CD4-positive, alpha-beta T cell treated with Interleukin-10 for 1 hour (primary cell): ENCODE measurements at places on chromosomes 16 and 17.
A peak's percentile ranks its signal among the peaks of the same experiment; 100 is the strongest.

- no peak for DNase-seq
These were observed 6.2 kb upstream of the CD300LG start for GRCh38 chr17:43840814-43841213.

GRCh38 chr17:61757168-61757567 lies 106.2 kb downstream of the BRIP1 start:
- no peak for DNase-seq

DNA sequence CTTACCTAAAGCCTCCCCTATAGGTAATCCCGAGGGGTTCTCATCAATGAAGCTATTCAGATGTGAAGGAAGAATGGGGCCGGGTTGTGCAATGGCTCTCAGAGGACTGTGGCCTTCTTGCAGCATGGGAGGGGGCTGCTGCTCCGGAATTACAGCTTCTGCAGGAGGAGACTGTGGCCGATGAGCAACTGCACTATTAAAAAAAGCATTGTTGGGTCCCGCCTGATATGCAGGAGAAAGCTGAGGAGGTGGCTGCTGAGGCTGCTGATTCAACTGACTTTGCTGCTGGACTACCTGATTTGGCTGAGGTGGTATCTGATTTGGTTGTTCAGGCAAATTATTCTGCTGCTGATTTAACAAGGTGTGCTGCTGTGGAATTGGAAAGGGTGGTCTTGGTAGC lies 64.8 kb downstream of the CACNG1 start:
- no peak for DNase-seq

DNA sequence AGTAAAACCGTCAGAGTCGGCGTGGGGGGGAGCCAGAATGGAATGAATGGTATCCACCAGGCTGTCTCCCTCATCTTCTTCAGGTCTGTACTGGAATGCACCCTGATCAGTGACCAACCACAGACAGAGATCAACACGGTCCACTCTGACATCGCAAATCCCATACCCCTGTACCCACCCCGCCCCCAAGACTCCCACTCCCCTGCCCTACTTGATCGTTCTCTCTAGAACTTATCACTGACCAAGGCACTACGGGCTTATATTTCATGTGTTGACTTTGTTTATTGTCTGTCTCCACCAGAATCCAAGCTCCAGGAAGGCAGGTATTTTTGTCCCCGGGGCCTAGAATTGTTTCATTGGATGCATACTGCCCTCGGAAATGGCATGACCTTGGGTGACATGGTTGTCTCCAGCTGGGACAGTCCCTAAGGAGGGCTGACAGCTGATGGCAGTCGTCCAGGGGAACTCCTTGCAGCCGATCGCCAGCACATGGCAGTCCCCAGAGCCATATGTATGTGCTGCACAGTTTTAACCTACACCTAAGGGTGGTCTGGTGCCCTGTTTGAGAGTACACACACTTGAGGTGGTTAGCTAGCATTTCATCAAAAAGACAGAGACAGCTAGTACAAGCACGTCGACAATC lies 526 bp upstream of the MFSD6L start:
- DNase-seq: no peak

- peak; percentile 35 for DNase-seq
These were observed 1.1 kb upstream of the NDUFAB1 start for GRCh38 chr16:23597003-23597756.

- DNase-seq: no peak
These were observed 186.0 kb upstream of the FOXF1 start for GRCh38 chr16:86324320-86324719.

GRCh38 chr17:81090361-81091136 lies 55.6 kb downstream of the BAIAP2 start:
- DNase-seq: peak; percentile 52

- DNase-seq: no peak
These were observed 19.2 kb downstream of the TCF25 start for GRCh38 chr16:89892635-89893034.

DNA sequence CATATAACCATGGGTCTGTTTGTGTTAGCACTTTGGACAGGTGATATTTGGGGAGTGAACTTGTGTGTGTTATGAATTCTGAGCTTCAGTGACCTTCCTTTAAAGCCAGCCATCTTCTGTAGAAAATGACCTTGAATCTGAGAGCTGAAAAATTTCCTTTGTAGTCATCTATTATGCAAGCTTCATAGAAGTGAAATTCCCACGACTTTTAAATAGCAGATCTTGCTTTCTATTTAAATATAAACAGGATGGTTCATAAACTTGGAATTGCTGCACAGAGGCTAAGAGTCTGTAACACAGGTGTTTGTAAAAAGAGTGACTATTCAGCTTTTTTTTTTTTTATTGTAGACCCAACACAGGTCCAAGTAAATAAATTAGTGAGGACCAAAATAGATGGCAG lies 85.5 kb downstream of the MARCHF10 start:
- DNase-seq: no peak

DNA sequence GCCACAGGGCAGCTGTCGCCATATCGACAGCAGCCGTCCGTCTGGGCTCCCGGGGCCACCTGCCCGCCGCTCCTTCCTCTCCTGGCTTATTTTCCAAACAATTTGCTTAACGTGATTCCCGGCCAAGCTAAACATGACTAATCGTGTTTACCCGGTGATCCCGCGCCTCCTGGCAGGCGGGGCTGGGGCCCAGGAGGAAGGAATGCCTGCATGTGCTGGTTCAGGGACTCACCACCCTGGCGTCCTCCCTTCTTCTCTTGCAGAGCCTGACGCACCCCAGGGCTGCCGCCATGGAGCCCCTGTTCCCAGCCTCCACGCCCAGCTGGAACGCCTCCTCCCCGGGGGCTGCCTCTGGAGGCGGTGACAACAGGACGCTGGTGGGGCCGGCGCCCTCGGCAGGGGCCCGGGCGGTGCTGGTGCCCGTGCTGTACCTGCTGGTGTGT lies 6.1 kb downstream of the SSTR5 start:
- DNase-seq: no peak

DNA sequence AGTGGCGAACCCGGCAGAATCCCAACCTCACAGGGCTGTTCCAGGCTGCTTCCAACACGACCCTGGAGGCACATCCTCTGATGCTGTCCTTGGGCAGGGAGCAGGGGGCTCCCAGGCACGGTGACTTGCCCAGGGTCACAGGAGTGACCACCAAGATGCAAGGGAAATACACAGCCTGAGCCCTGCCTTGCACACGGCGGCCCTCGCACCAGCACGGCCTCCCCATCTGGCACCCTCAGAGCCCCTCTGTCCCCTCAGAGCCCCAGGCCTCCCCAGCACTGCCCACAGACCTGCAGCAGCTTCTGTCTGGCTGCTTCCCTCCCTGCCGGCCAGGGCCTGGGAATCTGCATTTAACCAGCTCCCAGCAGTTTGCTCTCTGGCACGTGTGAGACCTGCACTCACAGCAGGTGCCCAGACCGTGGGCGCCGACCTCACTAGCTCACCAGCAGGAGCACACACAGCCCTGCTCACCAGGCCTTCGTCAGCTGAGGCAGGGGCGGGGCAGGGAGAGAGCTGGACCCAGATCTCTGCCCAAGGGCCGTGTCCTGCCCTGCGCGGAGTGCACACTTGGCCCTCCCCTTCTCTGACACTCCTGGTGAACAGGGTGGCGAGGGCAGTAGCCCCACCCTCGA lies 29.7 kb upstream of the ZC3H18 start:
- no peak for DNase-seq

- peak; percentile 64 for DNase-seq
These were observed 4.9 kb downstream of the TNRC6C start for GRCh38 chr17:77963441-77963840.

DNA sequence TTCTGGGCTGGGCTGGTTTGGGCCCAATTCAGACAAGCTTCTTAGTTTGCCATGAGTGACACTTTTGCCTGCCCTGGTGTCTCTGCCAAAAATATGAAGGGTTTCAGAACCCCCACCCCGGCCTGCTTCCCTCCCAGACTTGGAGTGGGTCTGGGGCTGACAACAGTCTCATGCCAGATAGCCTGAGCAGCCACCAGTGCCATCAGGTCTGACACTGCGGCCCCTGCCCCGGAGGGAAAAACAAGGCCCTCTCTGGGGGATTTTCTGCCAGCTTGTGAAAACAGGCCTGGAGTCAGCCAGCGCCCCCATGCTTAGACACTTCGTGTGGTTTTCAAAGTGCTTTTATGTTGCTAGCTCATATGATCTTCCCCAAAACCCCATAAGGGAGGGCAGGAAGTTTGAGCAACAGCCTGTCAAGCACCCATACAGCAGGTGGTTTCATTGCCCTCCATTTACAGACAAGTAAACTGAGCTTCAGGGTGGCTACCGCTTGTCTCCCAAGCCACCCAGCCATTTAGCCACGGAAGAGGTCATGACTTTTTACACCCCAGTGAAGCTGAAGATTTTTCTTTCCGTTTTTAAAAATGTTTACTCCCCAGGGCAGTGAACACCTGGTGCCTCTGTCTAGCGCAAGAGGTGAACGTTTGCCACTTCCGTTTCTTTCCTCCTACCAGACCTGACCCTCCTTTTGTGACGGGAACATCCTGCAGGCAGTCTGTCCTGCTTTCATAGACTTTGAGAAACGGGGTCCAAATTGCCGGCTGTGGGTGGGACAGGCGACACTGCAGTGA lies 300.6 kb downstream of the SEC14L1 start:
- DNase-seq: peak; percentile 84

GRCh38 chr17:65557349-65558310 lies 3.8 kb downstream of the AXIN2 start:
- peak; percentile 55 for DNase-seq

DNA sequence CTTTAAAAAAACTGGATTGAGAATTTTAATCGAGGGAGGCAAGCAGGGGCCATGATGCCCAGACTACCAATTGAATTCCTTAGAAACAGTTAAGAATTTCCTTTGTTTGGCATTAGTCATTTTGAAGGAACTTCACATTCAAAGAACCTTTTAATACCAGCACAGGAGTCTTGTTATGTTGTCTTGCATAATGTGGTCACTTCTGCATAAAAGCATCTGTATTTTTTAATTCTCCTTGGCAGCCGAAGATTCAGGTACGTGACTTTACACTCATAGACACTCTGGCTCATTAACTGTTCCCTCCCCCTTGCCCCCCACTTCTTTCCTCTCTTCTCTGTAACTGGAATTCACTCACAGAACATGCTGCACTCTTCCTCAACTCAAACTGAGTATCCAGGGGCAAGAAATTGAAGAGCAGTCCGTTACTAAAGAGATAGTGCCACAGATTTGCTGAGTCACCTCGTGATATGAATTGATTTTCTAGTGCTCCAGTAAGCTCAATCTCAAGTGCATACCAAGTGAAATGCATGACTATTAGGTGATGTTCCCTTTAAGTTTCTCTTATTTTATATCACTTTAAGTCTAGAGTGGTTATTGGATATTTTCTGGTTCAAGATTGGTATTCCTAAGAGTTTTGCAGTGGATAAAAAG lies 572.2 kb upstream of the SOX9 start:
- no peak for DNase-seq

GRCh38 chr17:77282524-77283515 lies 142.1 kb downstream of the SEC14L1 start:
- DNase-seq: no peak

DNA sequence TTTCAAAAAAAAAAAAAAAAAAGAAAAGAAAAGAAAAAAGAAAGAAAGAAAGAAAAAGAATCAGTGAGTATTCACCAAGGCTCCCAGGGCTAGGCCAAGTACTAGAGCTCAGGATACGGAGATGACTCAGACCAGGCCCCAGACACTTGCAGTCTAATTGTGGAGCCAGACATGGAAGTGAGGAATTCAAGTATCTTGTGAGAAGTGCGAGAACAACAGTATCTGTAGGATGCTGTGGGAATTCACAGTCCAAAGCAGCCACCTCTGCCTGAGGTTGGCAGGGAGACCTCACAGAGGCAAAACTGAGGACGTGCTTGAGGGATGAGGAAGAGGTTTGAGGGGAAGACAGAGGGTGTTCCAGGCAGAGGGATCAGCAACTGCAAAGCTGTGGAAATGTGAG lies 14.0 kb upstream of the ALDOA start:
- no peak for DNase-seq

- DNase-seq: no peak
These were observed 825 bp downstream of the HASPIN start for GRCh38 chr17:3724378-3725077.

DNA sequence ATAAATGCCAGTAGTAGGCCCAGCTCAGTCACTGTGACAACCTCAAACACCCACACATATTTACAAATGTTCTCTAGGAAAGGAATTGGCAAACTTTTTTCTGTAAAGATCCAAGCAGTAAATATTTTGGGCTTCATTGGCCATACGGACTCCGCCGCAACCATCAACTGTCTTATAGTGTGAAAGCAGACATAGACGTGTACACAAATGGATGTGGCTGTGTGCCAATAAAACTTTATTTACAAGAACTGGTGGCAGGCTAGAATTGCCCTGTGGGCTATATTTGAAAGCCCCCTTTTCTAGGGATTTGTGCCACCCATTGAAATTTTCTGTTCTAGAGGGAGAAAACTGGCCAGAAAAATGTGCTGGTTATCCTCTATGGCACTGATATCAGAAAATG lies 683.8 kb upstream of the EEF2KMT start:
- DNase-seq: no peak

GRCh38 chr17:22270381-22270780 lies 578.1 kb downstream of the KCNJ18 start:
- no peak for DNase-seq

DNA sequence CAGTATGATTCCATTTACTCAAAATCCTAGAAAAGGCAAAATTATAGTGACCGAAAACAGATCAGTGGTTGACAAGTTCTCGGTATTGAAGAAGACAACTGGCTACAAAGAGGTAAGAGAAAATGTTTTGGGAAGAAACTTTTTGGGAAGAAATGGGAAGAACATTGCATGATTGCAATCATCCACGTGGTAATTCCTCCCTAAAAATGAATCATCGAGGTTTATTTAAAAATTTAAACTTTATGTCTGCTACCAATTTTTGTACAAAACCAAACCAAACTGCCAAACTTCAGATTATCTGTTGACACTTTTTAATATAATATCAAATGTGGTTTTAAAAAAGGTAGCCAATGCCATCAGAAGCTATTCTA lies 8.1 kb downstream of the SMURF2 start:
- DNase-seq: no peak

- DNase-seq: no peak
These were observed 71.8 kb downstream of the IRF8 start for GRCh38 chr16:85970738-85971137.

DNA sequence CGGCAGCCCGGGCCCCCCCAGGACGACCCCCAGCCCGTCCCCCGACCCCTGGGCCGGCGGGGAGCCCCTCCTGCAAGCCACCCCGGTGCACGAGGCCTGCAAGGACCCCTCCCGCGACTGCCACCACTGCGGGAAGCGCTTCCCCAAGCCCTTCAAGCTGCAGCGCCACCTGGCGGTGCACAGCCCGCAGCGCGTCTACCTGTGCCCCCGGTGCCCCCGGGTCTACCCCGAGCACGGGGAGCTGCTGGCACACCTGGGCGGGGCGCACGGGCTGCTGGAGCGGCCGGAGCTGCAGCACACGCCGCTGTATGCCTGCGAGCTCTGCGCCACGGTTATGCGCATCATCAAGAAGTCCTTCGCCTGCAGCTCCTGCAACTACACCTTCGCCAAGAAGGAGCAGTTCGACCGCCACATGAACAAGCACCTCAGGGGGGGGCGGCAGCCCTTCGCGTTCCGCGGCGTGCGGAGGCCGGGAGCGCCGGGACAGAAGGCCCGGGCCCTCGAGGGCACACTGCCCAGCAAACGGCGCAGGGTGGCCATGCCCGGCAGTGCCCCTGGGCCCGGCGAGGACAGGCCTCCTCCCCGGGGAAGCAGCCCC lies 15.6 kb upstream of the ZFPM1 start:
- peak; percentile 69 for DNase-seq
